Activated T-helper 1 cell treated with anti-CD3 and anti-CD28 coated beads, Interleukin-2, amount 50 U/mL, for 16 hours (primary cell): ENCODE measurements at places on chromosomes 3 and 15.

- no peak for DNase-seq
Observed at GRCh38 chr3:13159890-13160289, 86.7 kb upstream of the IQSEC1 start.

GRCh38 chr15:49731187-49732099 is 110.6 kb downstream of the DTWD1 start:
- no peak for DNase-seq

GRCh38 chr3:89353465-89353864 is 246.0 kb downstream of the EPHA3 start:
- no peak for DNase-seq

DNA sequence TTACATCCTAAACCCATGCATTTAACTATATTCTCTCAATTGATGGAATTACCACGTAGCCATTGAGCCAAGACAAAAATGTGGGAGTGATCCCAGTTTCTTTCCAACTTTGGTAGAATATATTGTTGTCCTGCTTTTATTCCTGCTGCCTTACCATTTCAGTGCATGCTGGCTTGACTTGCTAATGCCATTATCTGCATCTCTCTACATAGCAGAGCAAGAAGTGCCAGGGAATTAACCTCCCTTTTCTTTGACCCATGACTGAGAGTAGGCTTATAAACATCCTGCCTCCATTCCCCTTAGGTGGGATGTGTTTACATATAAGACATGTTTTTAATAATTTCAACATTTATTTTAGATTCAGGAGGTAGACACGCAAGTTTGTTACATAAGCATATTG is 1153.4 kb downstream of the IGSF11 start:
- no peak for DNase-seq

GRCh38 chr3:177295116-177295515 is 97.8 kb upstream of the TBL1XR1 start:
- DNase-seq: no peak

GRCh38 chr3:98530676-98531075 is 1.1 kb upstream of the GPR15 start:
- DNase-seq: no peak

- DNase-seq: no peak
Observed at GRCh38 chr15:58021332-58022230, 43.9 kb downstream of the ALDH1A2 start.

DNA sequence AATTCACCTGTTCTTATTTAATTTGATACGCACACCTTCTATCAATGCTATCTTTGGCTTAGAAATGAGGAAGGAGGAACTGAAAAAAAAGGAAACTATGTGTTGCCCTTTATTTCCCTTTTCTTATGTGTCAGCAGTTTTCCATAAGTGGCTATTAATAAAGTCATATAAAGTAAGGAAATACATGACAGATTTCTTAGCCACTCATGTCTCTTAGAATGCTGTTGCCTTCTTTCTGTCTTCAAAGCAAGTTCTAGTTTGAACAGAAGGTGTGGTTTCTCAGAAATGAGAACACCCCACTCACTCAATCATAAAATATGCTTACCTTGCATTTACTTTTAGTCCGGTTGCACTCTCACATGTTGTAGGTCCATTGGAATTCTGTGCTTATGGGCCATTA is 640.5 kb upstream of the GRM7 start:
- no peak for DNase-seq

GRCh38 chr3:27484015-27484844 is at the start of gene SLC4A7:
Gene SLC4A7 (minus strand): TSS chr3:27484384. CDS start chr3:27484126, 258 bp downstream.
- peak; percentile 99 for DNase-seq

DNA sequence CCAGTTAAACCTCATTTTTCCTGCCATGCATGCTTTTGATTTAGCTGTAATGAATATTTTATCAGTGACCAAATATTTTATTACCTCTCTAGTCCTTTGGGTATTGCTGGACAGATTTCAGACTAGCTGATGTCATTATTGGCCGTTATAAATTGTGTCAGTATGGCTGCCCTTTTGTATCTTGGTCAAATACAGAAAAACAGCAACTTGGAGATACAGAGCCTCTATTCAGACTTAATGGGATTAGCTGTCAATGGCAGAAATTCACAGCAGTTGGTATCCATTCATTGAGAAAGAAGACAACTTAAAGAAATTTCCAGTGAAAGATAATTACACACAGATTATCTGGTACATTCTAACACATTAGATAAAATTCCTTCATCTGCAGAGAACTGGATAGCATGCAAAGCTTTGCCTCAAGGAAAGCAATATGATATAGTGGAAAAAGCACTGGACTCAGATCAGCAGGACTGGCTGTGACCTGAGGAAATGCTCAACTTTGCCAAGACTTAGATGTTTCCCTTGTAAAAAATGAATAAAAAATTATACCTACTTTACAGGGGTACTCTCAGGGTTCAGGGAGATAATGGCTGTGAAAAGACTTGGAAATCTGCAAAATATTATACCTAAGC is 20.8 kb downstream of the COL6A6 start:
- DNase-seq: no peak

DNA sequence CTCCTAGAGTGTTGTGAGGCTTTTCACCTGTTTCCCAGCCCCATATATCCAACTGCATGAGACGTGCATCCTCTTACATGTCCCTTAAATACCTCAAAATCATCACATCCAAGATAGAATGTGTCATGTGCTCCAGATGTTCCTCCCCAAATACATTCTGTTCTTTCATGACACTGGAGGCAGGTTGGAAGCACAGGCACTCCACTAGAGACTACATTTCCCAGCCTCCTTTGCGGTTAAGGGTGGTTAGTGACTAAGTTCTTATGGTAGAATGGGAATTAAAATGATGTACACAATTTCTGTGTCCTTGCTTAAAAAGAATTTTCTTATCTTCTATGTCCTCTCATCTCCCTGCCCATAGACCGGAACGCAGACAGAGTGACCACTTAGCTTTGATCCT is 34.3 kb downstream of the TMEM40 start:
- DNase-seq: no peak

- no peak for DNase-seq
Observed at GRCh38 chr15:56794553-56795329, 61.4 kb upstream of the ZNF280D start.

- no peak for DNase-seq
Observed at GRCh38 chr3:143594206-143594605, 254.1 kb downstream of the SLC9A9 start.

DNA sequence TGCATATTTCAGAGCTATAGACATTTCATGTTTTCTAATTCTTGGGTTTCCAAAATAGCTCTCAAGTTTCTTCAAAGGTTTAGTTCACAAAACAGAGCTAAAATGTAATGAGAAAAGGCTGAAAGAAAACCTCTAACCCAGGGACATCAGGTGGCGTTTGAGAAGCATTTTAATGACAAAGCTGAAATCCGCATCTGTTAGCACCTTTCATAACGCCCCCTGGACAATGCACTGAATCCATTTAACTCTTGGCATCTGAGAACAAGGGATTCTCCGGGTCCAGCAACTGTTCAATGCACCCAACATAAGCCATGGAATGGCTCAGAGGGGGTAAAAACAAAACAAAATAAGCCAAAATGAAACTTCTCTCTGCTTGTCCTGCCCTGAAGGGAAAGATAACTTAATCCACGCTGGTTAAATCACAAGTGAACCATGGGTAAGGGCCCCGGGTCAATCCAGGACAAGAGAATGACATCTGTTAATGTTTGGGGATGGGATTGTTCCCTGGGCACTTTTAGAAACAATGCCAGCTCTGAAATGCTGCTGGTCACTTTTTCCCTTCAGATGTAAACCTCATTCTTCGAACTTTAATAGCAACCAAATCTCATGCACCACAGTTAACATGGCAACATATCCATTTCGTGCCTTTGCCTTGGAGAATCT is 466.2 kb upstream of the ADAMTS9 start:
- no peak for DNase-seq

- no peak for DNase-seq
Observed at GRCh38 chr3:71709908-71710511, 15.2 kb downstream of the EIF4E3 start.

DNA sequence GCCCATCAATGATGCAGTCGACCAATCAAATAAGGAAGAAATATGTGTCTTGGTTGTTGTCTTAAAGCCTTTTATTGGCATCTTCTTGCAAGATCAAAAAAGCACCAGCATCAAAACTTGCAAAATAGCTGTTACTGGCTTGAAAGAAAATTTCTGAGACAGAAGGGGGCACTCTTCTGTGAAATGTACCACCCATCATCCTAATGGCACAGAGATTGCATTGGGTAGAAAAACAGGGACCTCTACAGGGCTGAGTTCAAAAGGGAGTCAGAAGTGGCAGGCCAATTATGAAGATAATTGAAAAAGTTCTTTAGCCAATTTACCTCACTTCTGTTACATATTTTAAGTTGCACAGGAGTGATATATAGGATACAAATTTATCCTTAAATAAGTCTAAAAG is 122.3 kb upstream of the GPR149 start:
- no peak for DNase-seq

DNA sequence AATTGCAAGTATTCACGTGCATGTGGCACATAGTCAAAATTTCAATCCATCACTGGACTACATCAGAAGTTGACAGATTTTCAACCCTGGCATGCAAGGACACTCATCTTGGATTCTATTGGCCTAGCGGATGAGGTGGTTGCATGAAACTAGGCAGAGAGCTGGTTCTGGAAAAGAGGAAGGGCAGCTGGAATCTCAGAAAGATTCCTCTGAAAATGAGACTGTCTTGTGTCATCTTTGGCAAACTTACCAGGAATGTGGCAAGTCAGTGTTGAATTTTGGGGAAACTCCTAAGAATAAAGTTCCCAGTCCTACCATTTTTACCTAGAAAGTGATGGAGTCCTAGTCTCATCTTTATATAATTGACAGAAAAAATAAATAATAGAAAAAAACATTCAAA is 384.3 kb upstream of the NR2F2 start:
- no peak for DNase-seq

- no peak for DNase-seq
Observed at GRCh38 chr15:73337187-73337586, 31.6 kb downstream of the HCN4 start.

DNA sequence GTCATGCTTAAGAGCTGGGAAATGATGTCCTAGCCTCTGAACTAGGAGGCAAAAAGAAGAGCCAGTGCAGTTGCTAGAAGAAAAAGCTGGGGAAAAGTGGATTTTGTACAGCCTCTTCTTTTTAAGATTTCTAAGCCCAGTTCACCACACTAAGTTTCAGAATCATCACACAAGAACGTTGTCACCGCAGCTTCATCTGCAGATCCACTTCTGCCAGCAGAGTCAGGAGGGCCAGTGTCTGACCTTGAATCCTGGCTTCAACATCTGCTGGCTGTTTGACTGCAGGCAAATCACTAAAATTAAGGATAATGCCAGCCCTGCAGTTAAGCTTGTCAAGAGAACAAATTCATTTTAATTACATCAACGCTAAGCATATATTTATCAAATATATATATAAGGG is 36.2 kb downstream of the HDC start:
- DNase-seq: no peak

GRCh38 chr15:74441248-74441941 is 7.6 kb upstream of the SEMA7A start:
- no peak for DNase-seq

DNA sequence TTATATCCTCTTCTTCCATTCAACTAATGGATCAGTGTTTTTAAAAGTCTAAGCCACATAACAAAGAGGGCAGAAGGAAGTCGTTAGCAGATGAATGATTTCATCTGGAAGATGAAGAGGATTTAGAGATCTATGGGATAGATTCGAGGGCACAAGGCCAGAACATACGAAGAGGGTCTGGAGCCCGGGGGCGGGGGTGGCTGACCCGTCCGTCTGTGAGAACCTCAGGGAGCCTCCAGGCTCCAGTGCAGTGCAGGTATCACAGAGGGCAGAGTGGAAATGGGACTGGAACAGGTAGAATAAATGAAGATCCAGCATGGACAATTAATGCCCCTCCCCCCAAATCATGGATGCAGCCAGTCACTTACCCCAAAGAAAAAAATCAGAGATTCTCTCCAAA is 1.5 kb upstream of the GOLGA8B start:
- no peak for DNase-seq

DNA sequence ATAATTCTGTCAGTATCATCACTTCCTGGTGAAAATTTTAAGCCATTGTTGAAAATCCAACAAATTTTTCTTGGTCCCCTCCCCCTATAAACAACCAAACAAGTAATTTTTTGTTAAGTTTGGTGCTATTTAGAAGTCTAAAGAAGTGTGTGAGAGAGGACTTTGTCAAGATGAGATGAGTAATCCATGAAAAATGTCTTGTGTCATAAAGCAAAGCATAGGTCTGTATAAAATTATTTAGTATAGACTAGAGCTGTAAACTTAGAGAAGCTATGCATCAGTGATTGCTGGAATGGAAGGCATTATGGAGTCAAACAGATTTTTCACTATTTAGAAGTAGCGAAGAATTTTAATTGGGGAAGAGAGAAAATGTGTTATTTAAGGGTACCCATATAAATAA is 31.4 kb downstream of the MAPK6 start:
- no peak for DNase-seq

- DNase-seq: no peak
Observed at GRCh38 chr3:53382106-53382505, 34.8 kb upstream of the DCP1A start.

GRCh38 chr3:123498761-123499160 is 49.9 kb upstream of the ADCY5 start:
- no peak for DNase-seq

DNA sequence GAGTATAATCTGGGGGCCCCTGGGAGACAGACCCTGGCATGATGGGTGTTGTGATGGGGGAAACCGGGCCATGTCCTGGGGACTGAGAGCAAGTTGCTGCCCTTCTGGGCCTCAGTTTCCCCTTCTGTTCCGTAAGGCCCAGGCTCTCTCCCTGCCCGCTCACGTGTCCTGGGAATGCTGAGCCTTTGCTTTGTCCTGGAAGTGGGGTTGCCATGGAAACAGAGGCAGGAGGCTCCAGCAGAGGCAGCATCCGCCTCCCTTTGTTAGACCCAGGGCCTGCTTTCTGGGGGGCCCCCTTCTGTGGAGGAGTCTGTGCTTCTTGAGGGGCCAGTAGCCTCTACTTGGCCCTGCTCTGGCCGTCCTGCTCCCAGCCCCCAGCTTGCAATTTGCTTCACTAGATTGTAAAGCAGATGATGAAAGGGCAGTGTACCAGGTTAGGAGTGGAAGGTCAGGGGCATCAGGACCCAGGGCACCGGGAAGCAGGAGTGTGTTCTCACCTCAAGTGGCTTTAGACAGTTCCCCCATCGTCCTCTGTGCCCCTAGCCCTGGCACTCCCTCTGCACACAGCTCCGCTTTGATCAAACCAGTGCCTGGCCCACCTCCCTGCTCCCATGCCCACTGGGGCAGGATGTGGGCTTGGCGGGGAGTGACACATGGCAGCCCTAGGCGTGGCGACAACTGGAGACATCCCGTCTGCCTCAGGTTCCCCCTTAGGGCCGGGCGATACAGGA is 105.6 kb downstream of the FBLN2 start:
- DNase-seq: no peak

- no peak for DNase-seq
Observed at GRCh38 chr3:112061152-112061551, 25.0 kb upstream of the C3orf52 start.

GRCh38 chr3:32297366-32297765 is 58.9 kb downstream of the CMTM8 start:
- peak; percentile 42 for DNase-seq

- DNase-seq: no peak
Observed at GRCh38 chr3:128337305-128337704, 129.4 kb downstream of the DNAJB8 start.
